ENCODE measurements at places on chromosomes 7 and 10.

GRCh38 chr10:84314275-84314674, 14.1 kb upstream of the CCSER2 start:
- DNase-seq, result no peak

GRCh38 chr10:102175415-102175814, 23.2 kb downstream of the NOLC1 start:
- DNase-seq, result no peak

DNA sequence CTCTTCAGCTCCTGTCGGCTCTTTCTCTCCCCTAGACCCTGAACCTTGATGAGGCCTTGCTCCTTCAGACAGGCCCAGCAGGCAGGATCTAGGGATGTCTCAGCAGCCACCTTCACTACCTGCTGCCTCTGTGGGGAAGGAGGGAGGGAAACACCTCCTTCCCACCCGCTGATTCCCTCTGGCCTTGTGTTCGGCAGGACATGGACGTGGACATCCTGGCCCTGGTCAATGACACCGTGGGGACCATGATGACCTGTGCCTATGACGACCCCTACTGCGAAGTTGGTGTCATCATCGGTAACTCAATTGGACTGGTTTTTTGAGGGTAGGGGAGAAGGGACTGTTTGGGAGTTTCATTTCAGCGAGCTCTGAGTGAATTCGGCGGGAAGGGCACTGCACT, 20.3 kb downstream of the HKDC1 start:
- DNase-seq, result no peak

DNA sequence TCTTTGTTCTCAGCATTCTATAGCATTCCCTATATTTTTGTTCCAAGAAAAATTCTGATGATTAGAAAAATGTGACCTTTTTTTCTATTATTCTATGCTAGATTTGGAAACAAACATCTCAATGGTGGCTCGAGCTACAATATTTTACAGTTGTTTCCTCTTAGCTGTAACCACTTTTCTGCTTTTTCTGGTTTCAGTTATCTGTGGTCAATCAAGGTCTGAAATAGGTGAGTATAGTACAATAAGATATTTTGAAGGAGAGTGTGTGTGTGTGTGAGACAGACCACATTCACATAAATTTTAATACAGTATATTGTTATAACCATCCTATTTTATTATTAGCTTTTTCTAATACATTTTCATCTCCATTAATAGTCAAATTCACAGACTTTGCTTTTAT, 564.5 kb upstream of the GHITM start:
- no peak for DNase-seq

GRCh38 chr10:132549371-132549770, 11.8 kb downstream of the INPP5A start:
- DNase-seq, result peak; percentile 51

GRCh38 chr7:72307566-72307965, 104.6 kb downstream of the CALN1 start:
- no peak for DNase-seq

DNA sequence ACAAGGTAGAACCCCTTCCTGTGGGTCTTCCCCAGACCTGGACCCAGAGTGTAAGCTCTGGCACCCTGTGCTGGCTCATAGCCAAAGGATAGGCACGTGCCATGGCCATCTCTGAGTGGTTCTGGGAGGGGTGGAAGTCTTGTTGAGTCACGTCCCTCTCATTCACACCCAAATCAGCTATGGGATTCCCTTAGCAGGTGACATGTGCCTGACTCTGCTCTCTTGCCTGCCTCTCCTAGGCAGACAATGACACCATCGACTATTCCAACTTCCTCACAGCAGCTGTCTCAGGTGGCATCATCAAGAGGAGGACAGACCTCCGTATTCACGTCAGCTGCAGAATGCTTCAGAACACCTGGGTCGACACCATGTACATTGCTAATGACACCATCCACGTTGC, 59.8 kb downstream of the C10orf120 start:
- no peak for DNase-seq

GRCh38 chr7:70472601-70473237, 659.2 kb upstream of the GALNT17 start:
- DNase-seq, result no peak

DNA sequence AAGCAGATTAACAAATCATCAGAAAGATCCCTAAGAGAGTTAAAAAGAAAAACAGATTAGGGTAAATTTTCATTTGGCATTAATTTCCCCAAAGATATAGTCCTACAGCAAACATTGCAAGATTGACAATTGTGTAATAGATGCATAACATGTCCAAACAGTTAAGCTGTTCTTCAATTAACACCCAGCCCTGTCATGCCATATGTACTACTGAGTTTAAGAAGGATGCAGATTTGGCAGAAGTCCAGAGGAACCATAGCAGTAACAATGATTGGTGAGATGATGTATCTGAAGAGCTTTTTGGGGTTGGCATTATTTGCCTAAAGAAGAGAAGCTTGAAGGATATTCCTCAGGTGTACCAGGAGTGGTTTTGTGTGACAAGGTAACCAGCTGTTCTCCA, 287.6 kb downstream of the LRMDA start:
- peak; percentile 29 for DNase-seq

GRCh38 chr7:75599244-75599781, 107.2 kb downstream of the SPDYE5 start:
- no peak for DNase-seq

GRCh38 chr7:45203036-45203435, 45.4 kb downstream of the RAMP3 start:
- DNase-seq, result no peak

DNA sequence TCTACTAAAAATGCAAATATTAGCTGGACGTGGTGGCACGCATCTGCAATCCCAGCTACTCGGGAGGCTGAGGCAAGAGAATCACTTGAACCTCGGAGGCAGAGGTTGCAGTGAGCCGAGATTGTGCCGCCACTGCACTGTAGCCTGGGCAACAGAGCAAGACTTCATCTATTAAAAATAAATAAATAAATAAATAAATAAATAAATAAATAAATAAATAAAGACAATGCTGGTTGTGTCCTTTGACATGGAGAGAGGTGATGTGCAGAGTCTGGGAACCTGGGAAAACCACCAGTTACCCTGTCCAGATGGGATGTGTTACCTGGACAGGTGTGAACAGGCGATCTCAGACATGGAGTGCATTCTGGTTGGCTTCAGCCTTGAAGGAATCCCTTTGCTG, 102.5 kb downstream of the COBL start:
- no peak for DNase-seq

- DNase-seq, result no peak
Measured at GRCh38 chr10:132960631-132961419, 18.5 kb upstream of the CFAP46 start.

GRCh38 chr7:122652876-122653275, 46.0 kb downstream of the RNF133 start:
- DNase-seq, result no peak

GRCh38 chr7:66281678-66282590, 76.8 kb downstream of the TPST1 start:
- DNase-seq, result peak; percentile 84

DNA sequence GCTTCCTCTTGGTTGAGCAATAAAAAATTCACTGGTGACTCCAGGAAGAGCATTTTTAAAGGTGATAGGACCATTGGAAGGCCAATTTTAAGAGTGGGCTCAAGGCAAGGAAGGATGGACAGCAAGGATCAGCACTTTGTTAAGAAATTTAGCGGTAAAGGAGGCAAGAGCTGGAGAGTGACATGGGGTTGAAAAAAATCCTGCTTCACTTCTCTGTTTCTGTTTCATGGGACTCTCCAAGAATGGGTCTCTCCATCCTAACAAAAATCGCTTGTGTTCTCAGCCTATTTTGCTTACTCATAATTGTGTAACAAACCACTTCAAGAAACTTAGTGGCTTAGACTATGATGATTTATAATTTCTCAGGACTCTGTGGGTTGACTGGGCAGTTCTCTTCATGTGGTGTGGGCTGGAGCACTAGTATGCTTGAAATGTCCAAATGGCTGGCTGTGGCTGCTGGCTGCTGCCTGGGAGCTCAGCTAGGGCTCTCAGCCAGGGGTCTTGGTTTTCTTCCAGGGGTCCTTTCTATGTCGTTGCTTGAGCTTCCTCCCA, 59.8 kb upstream of the ZNRF2 start:
- DNase-seq, result peak; percentile 64

GRCh38 chr7:139367438-139368155, 7.9 kb downstream of the LUC7L2 start:
- no peak for DNase-seq

- DNase-seq, result peak; percentile 80
Measured at GRCh38 chr10:72759584-72759983, 67.6 kb downstream of the MCU start.

DNA sequence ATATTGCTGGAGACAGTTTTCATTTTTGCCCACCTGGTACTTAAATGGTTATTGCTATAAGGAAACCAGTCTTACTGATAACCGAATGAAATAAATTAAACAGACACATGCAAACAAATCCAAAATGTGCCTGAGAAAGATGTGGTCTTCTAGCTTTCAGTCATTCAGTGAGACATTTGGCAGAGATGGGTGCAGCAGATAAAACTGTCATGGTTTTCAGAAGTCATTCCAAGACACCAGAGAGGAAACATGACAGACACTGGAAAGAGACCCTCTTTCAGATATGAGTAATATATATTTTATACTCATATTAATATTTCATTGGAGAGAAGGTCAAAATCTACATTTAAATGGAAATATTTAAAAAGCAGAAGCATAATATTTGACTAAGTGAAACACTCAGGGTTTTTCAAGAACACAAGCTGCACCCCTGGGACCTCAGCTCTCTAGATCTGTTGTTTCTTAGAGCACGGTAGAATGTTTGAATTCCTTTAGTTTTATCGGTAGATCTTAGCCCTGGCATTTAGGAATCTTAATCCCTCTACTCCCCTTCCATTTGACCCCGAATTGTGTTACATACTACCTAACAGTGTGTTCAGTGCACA, 246.1 kb downstream of the AUTS2 start:
- no peak for DNase-seq

- peak; percentile 71 for DNase-seq
Measured at GRCh38 chr7:152341039-152341913, 94.5 kb downstream of the KMT2C start.

DNA sequence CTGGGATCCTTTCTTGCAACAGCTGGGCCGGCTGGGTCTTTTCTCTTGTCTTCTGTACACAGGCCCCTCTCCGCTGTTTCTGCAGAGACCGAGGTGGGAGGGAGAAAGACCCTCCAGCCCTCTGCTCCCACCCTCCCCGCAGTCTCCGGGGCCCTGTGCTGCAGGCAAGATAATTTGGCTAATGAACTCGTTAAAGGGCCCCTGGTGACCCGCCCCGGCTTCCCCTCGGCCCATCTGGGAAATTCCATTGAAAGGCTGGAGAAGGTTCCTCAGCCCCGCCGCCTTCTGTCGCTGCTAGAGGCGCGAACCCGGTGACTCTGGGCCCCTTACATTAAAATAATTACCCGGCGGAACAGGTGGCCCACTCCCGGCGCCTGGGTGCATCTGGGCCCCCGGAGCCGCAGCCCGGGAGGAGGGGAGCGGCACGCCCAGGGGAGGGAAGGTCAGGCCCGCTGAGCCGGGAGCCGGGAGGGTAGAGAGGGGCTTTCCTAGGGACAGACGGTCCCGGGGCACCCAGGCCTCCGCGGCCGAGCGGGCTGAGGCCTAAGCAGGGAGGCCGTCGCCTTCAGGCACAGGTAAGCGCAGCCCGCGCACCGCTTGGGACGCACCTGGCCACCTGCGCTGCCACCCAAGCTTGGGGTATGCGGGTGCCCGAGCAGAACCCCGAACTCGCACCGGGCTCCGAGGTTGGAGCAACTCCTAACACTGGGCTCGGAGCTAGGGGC, 7.3 kb upstream of the MNX1 start:
- DNase-seq, result no peak

- DNase-seq, result no peak
Measured at GRCh38 chr10:129258283-129258923, 208.6 kb upstream of the MGMT start.

DNA sequence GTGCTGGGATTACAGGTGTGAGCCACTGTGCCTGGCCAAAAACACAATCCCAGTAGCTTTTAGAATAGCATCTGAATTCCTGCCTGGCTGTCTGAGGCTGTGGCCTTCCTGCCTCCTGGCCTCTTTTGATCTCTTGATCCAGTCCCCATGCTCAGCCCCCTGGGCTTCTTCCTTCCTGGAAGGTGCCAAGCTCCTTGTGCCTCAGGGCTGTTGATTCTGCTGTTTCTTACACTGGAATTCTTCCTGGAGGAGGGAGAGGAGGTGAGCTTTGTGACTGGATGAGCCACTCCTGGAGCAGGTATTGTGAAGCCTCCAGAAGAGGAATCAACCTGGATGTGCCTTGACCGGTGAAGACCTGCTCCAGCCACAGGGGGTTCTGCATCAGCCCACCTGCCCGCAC, 17.3 kb upstream of the MKI67 start:
- DNase-seq, result no peak

GRCh38 chr10:8852546-8852945, 798.1 kb downstream of the GATA3 start:
- DNase-seq, result no peak

All from hematopoietic multipotent progenitor cell treated with erythropoietin and hydrocortisone succinate and interleukin-3 and kit ligand, for 4 days (in vitro differentiated cells).